ENCODE measurements at places on chromosomes 2 and 18. TPM values are rescaled to one million over a fixed set of nuclear protein-coding genes. Genes with fewer than 3 reads are reported as not detected.

DNA sequence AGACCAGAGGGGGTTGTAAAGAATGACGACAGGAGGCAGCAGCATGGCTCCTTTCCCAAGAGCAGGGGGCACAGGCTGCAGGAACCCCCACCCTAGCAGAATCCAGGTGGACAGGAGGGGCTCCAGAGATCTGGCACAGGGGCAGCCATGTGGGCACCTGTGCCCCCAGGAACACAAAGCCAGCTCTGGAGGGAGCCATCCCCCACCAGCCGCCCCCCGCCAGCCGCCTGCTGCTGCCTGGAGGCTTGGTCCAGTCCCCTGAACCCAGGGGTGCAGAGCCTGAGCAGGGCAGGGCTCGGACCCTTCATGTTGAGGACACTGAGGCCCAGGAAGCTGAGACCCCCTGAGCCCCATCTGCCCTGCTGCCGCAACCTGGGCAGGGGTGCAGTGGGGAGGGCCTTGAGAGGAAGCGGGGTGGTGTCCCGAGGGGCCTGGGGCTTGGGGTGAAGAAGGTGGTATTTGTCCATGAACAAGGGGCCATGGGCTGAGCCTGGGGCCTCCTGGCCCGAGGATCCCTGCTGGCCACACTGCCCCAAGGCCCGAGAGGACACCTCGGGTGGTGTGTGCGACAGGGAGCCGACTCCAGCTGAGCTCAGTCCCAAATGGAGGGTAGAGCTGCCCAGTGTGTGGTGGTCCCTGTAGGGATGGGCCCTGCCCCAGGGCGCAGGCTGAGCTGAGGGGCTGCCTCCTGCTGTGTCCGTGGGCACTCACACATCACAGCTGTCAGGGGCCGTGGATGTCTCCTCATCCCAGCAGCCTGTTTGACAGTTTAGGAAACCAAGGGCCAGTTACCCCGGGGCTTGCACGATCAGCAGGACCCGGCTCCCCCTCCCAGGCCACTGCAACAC, 39.8 kb upstream of the SNED1 start:
- H3K27ac ChIP-seq, result no peak overlapping the region
- peaks cover 7% of the 10 kb centered on the region for H3K4me1 ChIP-seq
- peak; percentile 19 for DNase-seq
- H3K27me3 ChIP-seq, result peaks cover 44% of the 10 kb centered on the region
- H3K36me3 ChIP-seq, result no peaks in the 10 kb centered on the region

GRCh38 chr18:36620788-36621187, 208.0 kb downstream of the TPGS2 start:
- no peaks in the 10 kb centered on the region for H3K27me3 ChIP-seq
- no peak for DNase-seq
- no peaks in the 10 kb centered on the region for H3K36me3 ChIP-seq
- no peak overlapping the region for H3K27ac ChIP-seq
- H3K4me3 ChIP-seq, result no peak overlapping the region

DNA sequence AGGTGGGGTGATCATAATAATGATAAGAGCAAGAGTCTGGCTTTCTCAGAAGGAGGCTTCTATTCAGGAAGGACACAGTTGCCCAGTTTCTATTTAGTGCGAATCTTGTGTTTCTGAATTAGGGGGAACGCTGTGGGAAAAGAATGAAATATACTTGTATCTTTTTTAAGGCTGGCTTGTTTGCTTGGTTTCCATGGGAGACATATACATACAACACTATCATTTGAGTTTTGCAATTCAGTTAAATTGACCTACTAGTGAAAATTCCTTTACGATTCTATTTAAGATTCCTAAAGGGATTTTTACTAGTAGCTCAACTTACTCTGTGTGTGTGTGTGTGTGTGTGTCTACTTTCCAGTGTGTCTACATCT, 24.7 kb upstream of the ANKRD62 start:
- H3K27me3 ChIP-seq, result peaks cover 4% of the 10 kb centered on the region
- no peaks in the 10 kb centered on the region for H3K36me3 ChIP-seq
- H3K4me1 ChIP-seq, result no peaks in the 10 kb centered on the region
- H3K4me3 ChIP-seq, result no peak overlapping the region

- H3K27me3 ChIP-seq, result no peaks in the 10 kb centered on the region
- H3K4me3 ChIP-seq, result no peak overlapping the region
- no peak for DNase-seq
- H3K4me1 ChIP-seq, result no peaks in the 10 kb centered on the region
Measured at GRCh38 chr2:63506320-63506719, 82.0 kb downstream of the WDPCP start.

- H3K4me3 ChIP-seq, result no peak overlapping the region
- H3K27ac ChIP-seq, result no peak overlapping the region
- H3K36me3 ChIP-seq, result no peaks in the 10 kb centered on the region
Measured at GRCh38 chr2:221343524-221343923, 228.6 kb downstream of the EPHA4 start.

GRCh38 chr2:96485751-96486651, 19.2 kb downstream of the NEURL3 start:
- H3K36me3 ChIP-seq, result no peaks in the 10 kb centered on the region
- H3K27ac ChIP-seq, result peak overlapping the region; percentile 36
- peak; percentile 82 for DNase-seq
- peaks cover 19% of the 10 kb centered on the region for H3K4me1 ChIP-seq

- DNase-seq, result no peak
- no peaks in the 10 kb centered on the region for H3K4me1 ChIP-seq
- no peaks in the 10 kb centered on the region for H3K36me3 ChIP-seq
- H3K27me3 ChIP-seq, result no peaks in the 10 kb centered on the region
Measured at GRCh38 chr18:54812885-54813284, 15.4 kb upstream of the RAB27B start.

DNA sequence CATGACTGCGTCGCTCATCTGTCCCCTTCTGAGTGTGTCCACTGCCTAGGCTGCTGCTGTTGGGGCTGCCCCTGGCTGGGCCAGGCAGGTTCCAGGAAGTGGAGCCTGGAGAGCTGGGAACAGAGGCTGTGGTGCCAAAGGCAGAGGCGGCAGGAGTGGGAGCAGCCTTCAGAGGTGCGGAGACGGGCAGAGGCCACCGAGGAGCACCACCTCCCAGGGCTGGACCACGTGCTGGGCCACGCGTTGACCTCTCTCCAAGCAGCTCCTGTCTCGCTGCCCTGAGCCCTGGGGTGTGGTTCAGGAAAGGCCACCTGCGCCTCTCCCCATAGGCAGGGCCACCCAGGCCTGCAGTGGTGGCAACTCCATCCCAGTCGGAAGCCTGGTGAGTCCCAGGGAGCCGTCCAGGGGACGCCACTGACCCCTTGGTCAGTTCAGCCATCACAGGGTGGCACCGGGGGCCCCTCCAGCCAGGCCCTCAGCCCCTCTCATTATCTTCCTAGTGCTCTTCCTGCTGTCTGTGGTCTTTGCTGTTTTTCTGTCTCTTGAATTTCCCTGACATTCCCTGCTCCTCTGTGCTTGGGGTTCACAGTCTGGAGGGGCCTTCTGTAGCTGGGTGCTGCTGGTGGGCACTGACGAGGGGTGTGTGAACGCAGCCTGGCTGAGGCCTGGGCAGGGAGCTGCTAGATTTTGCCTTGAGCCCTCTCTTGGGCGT, 122.8 kb upstream of the HS6ST1 start:
- peak; percentile 9 for DNase-seq
- H3K4me1 ChIP-seq, result peaks cover 17% of the 10 kb centered on the region
- peaks cover 7% of the 10 kb centered on the region for H3K27me3 ChIP-seq
- no peak overlapping the region for H3K4me3 ChIP-seq
- H3K36me3 ChIP-seq, result no peaks in the 10 kb centered on the region
- H3K27ac ChIP-seq, result no peak overlapping the region

DNA sequence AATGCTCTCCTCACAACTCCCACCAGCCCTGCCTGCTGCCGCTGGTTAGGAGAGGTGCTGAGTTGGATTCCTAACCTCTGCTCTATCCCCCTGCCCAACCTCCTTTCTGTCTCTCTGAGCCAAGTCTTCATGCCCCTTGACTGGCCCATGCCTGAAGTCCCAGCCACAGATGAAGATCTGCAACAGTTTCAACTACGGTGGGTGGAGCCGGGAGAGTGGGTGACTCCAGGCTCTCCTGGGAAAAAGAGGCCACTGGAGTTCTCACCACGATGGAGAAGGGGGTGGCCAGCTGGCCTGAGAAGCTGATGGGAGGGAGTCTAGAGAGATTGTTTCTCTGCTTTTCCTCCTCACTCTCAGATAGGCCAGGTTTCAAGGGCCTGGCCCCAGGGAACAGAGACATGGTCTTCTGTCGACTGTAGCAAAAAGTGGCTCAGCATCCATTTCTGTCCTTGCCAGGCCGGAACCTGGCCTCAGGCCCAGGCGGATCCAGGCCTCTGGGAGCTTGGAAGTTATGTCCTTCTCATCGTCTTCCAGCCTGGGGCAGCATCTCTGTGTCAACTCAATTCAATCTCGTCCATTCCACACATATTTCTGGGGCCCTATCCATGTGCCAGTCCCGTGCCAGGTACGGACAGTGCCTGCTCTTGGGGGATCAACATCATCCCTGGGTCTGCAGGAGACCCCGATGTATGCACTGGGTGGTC, 75.3 kb downstream of the INHBB start:
- H3K27ac ChIP-seq, result no peak overlapping the region
- H3K4me3 ChIP-seq, result no peak overlapping the region
- H3K4me1 ChIP-seq, result no peaks in the 10 kb centered on the region
- DNase-seq, result no peak
- peaks cover 22% of the 10 kb centered on the region for H3K27me3 ChIP-seq

DNA sequence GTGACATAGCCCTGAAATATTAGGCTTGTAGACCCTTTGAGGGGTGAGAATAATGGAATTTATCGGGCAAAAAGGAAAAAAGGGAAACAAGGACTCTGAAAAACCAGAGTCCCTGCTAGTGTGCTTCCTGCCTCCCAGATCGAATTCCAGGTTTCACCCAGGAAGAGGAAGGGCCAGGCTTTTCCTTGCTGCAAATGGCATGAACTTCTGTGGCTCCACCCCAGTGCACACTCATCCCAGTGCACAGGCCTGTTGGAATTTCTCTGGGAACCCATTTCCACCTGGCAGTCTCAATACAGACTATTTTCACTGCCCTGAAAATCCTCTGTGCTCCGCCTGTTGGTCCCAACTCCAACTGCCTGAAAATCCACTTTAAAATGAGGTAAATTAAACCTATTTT, 29.9 kb downstream of the C18orf54 start:
- no peaks in the 10 kb centered on the region for H3K4me1 ChIP-seq
- H3K36me3 ChIP-seq, result no peaks in the 10 kb centered on the region
- H3K27me3 ChIP-seq, result no peaks in the 10 kb centered on the region
- H3K4me3 ChIP-seq, result no peak overlapping the region
- no peak overlapping the region for H3K27ac ChIP-seq

DNA sequence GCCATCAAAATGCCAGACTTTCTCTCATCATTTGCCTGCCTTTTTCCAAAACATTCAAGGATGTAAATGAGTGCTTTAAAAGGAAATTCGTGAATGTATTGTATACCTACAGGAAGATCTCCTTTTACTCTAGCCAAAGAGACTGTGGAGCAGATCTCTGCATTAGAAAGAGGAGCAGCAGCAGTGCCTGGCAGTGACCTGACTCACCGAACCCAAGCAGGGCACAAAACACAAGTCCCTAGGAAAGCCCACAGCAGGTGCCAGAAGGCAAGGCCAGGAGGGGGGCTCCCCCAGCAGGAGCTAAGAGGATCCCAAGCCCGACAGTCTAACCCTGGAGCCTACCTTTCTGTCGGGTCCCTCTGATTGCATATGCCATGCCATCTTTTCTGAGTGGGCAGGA, 47.9 kb downstream of the L3MBTL4 start:
- no peak overlapping the region for H3K27ac ChIP-seq
- DNase-seq, result no peak
- peaks cover 28% of the 10 kb centered on the region for H3K4me1 ChIP-seq
- no peak overlapping the region for H3K4me3 ChIP-seq

- H3K4me1 ChIP-seq, result no peaks in the 10 kb centered on the region
- no peak overlapping the region for H3K4me3 ChIP-seq
- H3K27ac ChIP-seq, result no peak overlapping the region
- DNase-seq, result no peak
- no peaks in the 10 kb centered on the region for H3K36me3 ChIP-seq
Measured at GRCh38 chr2:1363367-1363766, 49.9 kb upstream of the TPO start.

DNA sequence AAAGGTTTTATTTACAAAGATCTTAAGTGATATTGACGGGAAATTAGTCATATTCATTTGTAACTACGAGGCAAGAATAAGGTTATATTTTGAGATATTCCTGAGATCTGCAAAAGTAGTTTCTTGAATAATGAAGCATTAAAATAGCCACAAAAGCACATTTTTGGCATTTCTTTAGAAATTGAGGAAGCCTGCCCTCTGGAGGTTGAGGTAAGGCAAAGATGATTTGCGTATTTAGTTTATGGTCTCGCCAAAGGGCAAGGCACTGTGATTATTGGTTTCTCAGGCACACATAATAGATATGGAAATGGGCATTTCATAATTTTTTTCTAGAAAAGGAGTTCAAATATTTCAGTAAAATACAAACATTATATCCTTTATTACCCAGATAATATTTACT, 143.7 kb upstream of the RPRM start:
- H3K27me3 ChIP-seq, result no peaks in the 10 kb centered on the region
- no peak for DNase-seq

Gene ABCG5
- 0.92 TPM for total RNA-seq

Gene RBKS
- total RNA-seq, result 2.7 TPM

Gene IL1RL1
- total RNA-seq, result 56.2 TPM

Gene C2orf68
- 19.7 TPM for total RNA-seq

Measured in stomach (tissue), 19 donors.